ENCODE measurements at places on chromosomes 5 and 9. TPM values are rescaled to one million over a fixed set of nuclear protein-coding genes. Genes with fewer than 3 reads are reported as not detected.

The PCDHGA12 gene
- 1.5 TPM for polyA plus RNA-seq

DNA sequence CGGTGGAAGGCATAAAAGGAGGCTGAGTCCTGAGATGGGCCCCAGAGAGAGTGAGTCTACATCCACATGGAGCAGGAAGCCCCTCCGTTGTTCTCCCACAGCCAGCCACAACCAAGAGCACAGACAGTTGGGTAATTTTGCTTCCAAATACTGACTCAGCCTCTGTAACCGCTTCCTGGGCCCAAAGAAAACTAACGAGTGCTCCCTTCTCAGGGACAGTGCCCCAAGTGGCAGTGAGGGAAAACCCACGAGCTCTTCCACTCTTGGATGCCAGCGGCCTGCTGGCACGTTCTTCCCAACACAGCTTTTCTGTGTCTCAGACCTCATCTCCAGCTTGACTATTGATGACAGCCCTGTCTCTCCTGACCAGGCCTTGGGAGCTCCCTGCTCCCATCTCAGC, 207.6 kb downstream of the FSTL4 start:
- DNase-seq, result no peak

DNA sequence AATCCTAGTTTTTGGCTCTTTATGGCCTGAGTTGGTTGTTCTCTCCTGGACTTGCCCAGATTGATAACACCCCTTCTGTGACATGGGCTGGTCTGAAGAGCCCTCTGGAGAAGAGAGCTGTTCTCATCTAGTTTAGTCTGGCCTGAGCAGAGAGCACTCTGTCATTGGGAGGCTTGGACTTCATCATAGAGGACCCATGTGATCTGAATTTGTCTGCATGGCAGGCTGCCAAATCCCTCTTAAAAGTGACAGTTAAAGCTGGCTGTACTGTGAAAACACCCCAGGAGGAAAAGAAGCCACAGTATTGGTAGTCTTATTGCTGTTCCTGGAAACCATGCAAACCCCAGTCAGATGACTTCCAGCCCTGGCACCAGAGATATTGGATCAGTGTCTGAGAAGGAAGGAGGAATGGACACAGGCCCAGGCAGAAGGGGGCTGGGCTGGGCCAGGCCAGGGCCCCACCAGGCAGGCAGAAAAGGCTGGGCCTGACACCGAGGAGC, 3.7 kb upstream of the WDR31 start:
- peak; percentile 74 for DNase-seq

The ANKRD33B gene
- polyA plus RNA-seq, result 1.5 TPM

GRCh38 chr5:144469106-144469505, 298.4 kb downstream of the KCTD16 start:
- DNase-seq, result no peak
